ENCODE measurements at places on chromosomes 2 and 18. TPM values are rescaled to one million over a fixed set of nuclear protein-coding genes. Genes with fewer than 3 reads are reported as not detected.

MPPE1 gene
- 36.7 TPM for polyA plus RNA-seq

LYPD1 gene
- not detected for polyA plus RNA-seq

ACSL3 gene
- 73.6 TPM for polyA plus RNA-seq

CYP27C1 gene
- polyA plus RNA-seq: not detected

UGT1A5 gene
- not detected for polyA plus RNA-seq

CFC1 gene
- polyA plus RNA-seq: not detected

BCL2 gene
- polyA plus RNA-seq: 7.9 TPM

MTIF2 gene
- 43.7 TPM for polyA plus RNA-seq

FIGN gene
- polyA plus RNA-seq: 0.01 TPM

AOX1 gene
- not detected for polyA plus RNA-seq

KCNK3 gene
- not detected for polyA plus RNA-seq

SPATA3 gene
- polyA plus RNA-seq: 0.24 TPM

FBXO36 gene
- 1.7 TPM for polyA plus RNA-seq

C18orf54 gene
- polyA plus RNA-seq: 6.4 TPM

BCL11A gene
- 8.3 TPM for polyA plus RNA-seq

OTOF gene
- not detected for polyA plus RNA-seq

NGEF gene
- polyA plus RNA-seq: not detected

PRSS56 gene
- not detected for polyA plus RNA-seq

COL4A3 gene
- polyA plus RNA-seq: 2.4 TPM
